ENCODE measurements at places on chromosomes 4 and X.

DNA sequence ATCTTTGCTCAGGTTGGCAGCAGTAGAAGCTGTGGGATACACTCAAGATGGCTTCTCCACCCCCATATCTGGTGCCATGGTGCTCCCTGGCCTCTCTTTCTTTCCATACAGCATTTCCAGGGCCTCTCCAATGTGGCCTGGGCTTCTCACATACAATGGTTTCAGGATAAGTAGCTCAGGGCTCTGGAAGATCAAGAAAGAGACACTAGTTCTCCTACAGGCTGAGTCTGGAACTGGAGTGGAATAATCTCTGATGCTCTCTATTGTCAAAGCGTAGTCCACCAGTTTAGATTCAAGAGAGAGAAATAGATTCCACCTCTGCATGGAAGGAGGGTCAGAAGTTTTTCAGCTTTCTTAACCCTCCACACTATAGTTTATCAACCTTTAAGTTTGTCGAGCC is 138.2 kb upstream of the AADAT start:
- no peak for DNase-seq

GRCh38 chr4:72312032-72312650 is 256.9 kb downstream of the ADAMTS3 start:
- no peak for DNase-seq

DNA sequence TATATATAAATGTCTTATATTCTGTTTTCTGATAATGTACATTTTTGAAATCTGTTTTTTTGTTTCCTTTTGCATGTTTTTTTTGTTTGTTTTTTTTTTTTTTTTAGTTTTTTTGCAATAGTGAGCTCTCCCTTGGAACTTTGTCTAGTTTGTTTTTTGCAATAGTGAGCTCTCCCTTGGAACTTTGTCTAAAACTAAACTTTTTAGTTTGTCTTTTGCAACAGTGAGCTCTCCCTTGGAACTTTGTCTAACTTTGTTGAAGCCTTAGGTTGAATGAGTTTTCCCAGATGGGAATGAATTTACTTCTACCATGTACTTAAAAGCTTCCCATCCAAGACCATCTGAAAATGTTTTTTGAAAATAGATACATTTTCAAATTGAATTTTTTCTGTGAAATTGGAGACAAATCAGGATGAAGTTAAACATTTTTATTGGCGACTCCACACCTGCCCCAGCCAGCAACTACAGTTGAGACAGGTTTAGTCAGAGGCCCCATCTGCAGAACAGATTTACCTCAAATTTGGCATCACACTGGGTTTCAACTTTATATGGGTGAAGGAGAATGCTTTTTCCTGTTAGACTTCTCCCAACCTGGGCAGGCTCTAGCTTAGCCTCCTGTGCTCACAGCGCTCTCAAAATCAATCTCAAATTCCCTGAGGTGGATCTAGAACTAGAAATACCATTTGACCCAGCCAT is 16.0 kb downstream of the SLC9B2 start:
- no peak for DNase-seq

DNA sequence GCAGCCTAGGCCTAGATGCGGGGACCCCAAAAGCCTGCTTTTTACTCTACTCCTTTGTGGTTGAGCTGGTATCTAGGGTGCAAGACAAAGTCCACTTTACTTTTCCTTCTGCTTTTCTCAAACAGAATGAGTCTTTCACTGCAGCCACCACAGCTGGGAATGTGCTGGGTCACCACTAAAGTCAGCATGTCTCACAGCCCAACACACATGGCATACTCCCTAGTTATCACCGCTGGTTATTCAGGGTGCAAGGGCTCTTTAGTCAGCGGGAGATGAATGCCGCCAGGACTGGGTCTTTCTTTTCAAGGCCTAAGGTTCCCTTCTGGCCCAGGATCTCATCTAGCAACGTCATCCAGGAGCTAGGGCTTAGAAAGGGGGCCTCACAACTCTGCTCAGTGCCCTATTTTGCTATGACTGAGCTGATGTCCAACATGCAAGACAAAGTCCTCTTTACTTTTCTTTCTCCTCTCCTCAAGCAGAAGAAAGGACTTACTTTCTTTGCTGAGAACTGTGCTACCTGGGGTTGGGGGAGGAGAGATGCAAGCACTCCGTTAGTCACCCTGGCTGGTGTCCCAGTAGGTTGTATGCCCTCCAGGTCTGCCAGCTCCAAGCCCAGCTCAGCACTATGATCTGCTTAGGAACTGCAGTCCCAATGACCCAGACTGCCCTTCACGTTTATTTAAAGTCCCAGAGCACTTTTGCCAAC is 22.9 kb upstream of the STPG2 start:
- DNase-seq: no peak

DNA sequence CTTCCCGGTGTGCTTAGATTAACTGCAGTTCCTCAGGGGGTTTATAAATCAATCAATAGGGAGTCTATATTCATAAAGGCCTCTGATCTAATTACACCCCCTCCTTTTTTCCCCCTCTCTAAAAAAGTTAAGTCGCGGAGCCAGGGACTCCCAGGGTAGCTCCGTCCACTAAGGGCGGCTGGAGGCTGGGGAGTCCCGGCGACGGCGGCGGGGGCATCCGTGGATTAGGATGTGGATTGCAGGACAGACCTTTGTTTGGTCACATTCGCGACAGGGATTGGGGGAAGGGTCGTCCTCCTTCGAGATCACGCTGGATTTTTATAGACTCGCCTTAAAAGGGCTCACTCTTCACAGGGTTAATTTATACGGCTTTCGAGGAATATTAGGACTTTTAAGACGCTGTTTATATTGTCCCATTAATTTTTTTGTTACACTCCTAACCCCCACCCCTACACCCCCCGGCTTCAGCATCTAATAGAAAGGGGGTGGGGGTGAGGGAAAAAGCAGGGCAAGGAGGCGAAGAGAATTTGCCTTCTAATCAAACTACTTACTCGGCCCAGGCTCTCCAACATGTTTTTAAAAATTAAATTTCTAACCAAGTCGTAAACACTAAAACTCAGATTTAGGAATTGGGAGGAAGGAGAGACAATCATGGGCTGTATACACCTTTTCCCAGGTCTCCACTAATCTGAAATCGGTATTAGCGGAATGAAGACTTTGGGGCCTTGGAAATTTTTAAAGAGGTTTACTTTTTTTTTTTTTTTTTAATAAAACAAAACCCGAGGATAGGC is 8.5 kb downstream of the PITX2 start:
- DNase-seq: no peak

DNA sequence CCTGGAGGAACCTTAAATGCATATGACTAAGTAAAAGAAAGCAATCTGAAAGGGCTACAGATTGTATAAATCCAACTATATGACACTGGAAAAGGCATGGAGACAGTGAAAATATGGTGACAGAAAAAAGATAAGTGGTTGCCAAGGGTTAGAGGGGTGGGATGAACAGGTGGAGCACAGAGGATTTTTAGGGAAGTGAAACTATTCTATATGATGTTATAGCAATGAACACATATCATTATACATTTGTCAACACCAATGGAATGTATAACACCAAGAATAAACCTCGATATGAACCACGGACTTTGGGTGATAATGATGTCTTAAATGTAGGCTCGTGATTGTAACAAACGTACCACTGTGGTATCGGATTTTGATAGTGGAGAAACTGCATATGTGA is 40.7 kb downstream of the NPY5R start:
- DNase-seq: no peak

- no peak for DNase-seq
Measured at GRCh38 chrX:140034916-140035315, 69.6 kb upstream of the CXorf66 start.

DNA sequence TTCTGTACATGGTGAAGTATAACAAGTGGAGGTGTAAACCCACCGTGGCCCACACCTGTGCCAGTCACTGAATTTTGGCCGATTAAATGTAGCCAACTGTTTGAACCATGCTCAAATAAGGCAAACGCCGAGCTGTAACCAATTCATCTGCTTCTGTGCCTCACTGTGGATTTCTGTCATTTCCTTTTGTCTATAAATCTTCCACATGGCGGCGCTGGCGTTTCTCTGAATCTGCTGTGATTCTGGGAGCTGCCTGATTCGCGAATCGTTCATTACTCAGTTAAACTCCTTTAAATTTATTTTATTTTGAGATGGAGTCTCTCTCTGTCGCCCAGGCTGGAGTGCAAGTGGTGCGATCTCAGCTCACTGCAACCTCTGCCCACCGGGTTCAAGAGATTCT is 19.2 kb downstream of the SUPT20HL2 start:
- no peak for DNase-seq

- no peak for DNase-seq
Measured at GRCh38 chr4:81137446-81137845, 77.6 kb downstream of the PRKG2 start.

DNA sequence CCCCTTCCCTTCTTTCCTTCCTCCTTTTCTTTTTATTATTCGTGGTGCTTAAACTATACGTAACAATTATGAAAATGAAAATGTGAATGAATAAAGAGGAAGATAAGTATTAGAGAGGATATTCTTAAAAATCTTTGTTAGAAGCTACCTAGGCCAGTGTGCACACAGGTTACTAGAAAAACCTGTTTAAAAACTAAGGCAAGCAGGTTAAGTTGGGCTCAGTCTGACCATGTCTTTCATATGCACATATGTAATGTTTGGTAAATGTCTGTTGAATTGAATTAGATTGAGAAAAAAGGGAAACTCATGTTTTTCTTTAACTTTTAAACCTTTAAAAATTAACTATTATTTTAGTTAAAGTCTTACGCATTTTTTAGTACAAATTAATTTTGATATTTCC is 7.8 kb downstream of the SHROOM3 start:
- no peak for DNase-seq

- DNase-seq: no peak
Measured at GRCh38 chr4:183728223-183729068, 69.4 kb downstream of the TRAPPC11 start.

- no peak for DNase-seq
Measured at GRCh38 chr4:126530996-126531585, 1101.7 kb upstream of the INTU start.

- DNase-seq: no peak
Measured at GRCh38 chr4:61277785-61278760, 77.9 kb downstream of the ADGRL3 start.

GRCh38 chrX:110157444-110157843 is 154.5 kb downstream of the TMEM164 start:
- no peak for DNase-seq

GRCh38 chr4:70315928-70316327 is 18.9 kb upstream of the CABS1 start:
- no peak for DNase-seq
